ENCODE measurements at places on chromosomes 3 and 15. TPM values are rescaled to one million over a fixed set of nuclear protein-coding genes. Genes with fewer than 3 reads are reported as not detected.

SV2B gene
- 1.6 TPM for total RNA-seq

LRIG1 gene
- 12.5 TPM for total RNA-seq

TRIM42 gene
- not detected for total RNA-seq

CCDC50 gene
- 144 TPM for total RNA-seq

INSYN1 gene
- not detected for total RNA-seq

IFT122 gene
- total RNA-seq, result 12.9 TPM

ITIH1 gene
- total RNA-seq, result 0.33 TPM

KNG1 gene
- total RNA-seq, result 0.21 TPM

FOXB1 gene
- not detected for total RNA-seq
